Right ventricle myocardium superior (tissue), 1 donor: ENCODE measurements at places on chromosomes 2 and 18.
A peak's percentile ranks its signal among the peaks of the same experiment; 100 is the strongest.

DNA sequence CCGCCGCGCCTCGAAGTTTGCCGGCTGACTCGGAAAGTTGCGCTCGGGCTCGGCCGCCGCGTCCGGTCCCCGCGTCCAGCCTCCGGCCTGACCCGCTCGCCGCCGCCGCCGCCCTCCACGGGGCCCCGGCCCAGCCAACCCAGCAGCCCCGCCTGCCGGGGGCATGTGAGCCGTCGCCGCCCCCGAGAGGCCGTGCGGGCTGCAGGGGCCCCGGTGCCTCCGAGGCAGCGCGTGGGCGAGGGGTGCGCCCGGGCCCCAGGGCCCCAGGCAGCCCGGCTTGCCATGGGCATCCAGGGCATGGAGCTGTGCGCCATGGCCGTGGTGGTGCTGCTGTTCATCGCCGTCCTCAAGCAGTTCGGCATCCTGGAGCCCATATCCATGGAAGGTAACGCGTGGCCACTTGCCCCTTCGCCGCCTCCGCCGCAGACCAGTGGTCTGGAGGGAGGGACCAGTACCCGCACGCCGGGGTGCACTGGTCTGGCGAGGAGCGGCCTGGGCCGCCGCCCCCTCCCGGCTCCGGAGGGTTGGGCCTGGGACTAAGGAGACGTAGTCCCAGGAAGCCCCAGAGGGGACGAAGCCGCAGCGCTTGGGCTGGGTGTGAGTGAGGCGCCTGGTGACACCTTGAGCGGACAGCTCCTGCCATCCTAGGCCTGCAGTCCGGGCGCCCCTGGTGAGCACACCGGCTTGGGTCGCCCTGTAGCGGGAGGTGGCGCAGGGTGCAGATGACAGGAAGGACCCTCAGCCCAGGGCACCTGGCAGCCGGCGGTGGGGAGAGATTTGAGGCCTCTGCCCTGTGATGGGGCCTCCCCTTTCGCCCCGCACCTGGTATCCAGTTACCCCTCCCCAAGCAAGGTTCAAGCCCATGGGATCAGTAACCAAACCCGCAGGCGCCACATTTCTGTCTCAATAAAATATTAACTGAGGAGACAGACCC is 49.9 kb downstream of the KCNIP3 start:
- peak; percentile 57 for DNase-seq

- DNase-seq, result no peak
These were observed 673.2 kb downstream of the TMEM182 start for GRCh38 chr2:103435010-103435409.

- no peak for DNase-seq
These were observed 118.5 kb upstream of the COL5A2 start for GRCh38 chr2:189298038-189298437.

DNA sequence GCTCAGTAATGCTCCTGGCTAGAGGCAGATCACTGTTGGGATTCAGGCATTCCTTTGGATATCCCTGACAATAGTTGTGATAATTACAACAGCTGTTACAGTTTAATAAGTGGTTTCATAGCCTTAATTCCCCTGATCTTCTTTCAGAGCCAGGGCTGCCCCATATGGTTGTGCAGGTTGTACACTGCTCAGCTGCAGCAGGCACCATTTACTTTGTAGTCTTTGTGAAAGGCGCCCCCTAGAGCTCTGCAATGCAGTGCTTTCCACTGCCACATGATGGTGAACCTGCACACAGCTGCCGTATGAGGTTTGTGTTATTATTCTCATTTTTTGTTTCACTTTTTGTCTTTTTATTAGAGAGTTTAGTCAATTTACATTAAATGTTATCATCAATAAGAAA is 239.1 kb downstream of the KCNS3 start:
- no peak for DNase-seq

DNA sequence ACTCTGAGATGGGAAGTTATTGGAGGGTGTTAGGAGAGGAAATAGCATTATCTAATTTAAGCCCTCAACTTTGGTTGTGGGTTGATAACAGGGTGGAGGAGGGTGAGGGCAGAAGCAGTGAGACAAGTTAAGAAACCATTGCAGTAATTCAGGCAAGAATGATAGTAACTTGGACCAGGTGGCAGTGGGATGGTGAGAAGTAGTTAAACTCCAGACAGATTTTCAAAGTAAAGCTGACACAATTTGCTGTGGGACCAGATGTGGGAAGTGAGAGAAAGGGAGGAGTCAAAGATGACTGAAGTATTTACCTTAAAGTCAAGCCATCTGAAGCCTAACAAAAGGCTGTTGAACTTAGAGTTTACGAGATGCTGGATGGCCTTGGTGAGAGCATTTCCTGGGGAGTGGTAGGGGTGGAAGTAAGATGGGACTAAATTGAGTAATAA is 163.2 kb upstream of the KLF7 start:
- no peak for DNase-seq

DNA sequence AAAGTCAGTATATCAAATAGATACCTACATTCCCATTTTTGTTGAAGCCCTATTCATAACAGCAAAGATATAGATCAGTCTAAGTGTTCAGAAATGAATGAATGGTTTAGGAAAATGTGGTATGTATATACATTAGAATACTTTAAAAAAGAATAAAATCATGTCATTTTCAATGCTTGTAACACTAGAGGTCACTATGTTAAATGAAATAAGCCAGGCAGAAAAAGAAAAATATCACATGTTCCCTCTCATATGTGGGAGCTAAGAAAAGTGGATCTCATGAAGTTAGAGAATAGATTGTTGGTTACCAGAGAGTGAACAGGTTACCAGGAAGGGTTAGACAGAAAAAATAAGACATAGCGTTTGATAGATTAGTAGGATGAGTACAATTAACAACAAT is 1111.0 kb upstream of the SLC39A10 start:
- no peak for DNase-seq

DNA sequence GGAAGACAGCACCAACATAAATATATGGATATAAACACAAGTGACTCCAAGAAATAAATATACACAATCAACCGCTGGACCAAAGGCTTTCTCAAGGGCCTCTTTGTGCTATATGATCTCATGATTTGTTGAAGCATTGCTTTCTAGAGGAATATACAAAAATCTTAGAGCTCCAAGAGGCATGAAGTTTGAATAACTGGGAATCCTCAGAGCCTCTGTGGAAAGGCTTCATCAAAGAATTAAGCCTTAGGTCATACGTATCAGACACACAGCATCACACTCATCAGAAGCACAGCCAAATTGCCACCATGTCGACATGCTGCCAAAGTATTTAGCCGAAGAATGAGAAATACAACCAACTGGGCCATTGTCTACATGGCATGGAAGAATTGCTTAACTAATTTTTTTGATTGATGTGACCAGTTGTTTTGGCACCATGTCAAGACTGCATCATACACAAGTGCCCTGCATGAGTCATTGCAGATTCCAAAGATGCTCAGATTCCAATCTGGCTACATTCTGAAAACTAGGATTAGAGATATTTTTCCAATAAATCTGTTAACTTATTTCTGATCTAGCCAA is 860.6 kb upstream of the ZEB2 start:
- DNase-seq, result no peak

DNA sequence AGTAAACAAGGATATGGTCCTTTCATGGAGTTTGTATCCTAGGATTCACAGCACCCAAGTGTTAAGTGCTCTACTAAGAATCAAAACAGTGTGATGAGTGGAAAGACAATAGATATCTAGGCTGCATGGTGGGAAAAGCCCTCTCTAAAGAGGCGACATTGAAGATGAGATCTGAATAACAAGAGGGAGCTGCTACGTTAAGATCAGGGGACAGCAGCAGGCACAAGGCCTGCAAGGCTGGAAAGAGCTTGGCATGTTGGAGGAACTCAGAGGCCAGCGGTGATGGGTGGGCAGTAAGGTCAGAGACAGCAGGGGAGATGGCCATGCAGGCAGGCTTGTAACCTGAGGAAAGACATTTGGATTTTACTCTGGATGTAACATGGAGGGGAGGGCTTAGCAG is 177.5 kb downstream of the GFPT1 start:
- no peak for DNase-seq
